ENCODE measurements at places on chromosomes 3 and 15. TPM values are rescaled to one million over a fixed set of nuclear protein-coding genes. Genes with fewer than 3 reads are reported as not detected.

The PATL2 gene
- not detected for total RNA-seq

The KCNMB2 gene
- 0.27 TPM for total RNA-seq

The ULK3 gene
- 24.5 TPM for total RNA-seq

The SLC12A1 gene
- not detected for total RNA-seq

The APBA2 gene
- total RNA-seq, result 26.4 TPM

The CTXN2 gene
- not detected for total RNA-seq

- peaks cover 20% of the 10 kb centered on the region for H3K27me3 ChIP-seq
- no peak overlapping the region for H3K27ac ChIP-seq
- DNase-seq, result no peak
- no peaks in the 10 kb centered on the region for H3K36me3 ChIP-seq
These were observed 311.1 kb downstream of the ZPLD1 start for GRCh38 chr3:102745881-102746280.

GRCh38 chr3:55427739-55428138 lies 59.4 kb downstream of the WNT5A start:
- no peaks in the 10 kb centered on the region for H3K27me3 ChIP-seq
- no peaks in the 10 kb centered on the region for H3K36me3 ChIP-seq
- H3K27ac ChIP-seq, result no peak overlapping the region
- no peak for DNase-seq
- no peaks in the 10 kb centered on the region for H3K4me1 ChIP-seq

- no peaks in the 10 kb centered on the region for H3K27me3 ChIP-seq
- H3K4me1 ChIP-seq, result peaks cover 21% of the 10 kb centered on the region
- no peak for DNase-seq
- peaks cover 16% of the 10 kb centered on the region for H3K36me3 ChIP-seq
- no peak overlapping the region for H3K4me3 ChIP-seq
These were observed 69.5 kb downstream of the FLNB start for GRCh38 chr3:58077596-58078285.

DNA sequence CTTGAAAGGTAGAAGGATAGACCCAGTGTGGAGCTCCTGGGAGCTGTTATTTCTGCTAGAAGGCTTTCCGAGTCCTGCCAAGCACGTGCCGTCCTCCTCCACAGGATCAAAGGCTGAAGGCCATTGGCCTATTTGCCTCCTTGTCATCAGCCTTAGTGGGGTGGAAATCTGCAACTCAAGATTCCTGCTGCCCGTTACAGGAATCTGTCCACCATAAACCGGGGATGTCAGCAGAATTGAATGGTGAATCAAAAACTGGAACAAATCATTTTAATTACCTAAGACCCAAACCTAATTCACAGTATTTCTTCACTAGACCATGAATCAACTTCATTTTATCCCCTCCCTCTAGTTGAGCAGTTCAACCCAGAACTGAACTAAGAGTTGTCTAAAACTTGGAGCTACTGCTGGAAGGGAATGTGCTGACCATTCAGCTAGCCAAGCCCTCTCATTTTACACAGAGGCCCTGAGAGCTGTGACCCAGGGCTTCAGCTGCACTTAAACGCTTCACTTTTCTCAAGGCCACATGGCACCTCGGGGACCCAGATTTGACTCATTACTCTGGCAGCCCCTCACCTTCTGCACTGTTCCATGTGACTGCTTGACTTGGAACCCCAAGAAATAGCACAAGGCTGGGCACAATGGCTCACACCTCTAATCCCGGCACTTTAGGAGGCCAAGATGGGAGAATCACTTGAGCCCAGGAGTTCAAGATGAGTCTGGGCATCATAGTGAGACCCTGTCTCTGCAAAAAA lies 36.8 kb upstream of the KIF23 start:
- H3K27me3 ChIP-seq, result no peaks in the 10 kb centered on the region
- DNase-seq, result no peak
- H3K36me3 ChIP-seq, result peaks cover 3% of the 10 kb centered on the region

DNA sequence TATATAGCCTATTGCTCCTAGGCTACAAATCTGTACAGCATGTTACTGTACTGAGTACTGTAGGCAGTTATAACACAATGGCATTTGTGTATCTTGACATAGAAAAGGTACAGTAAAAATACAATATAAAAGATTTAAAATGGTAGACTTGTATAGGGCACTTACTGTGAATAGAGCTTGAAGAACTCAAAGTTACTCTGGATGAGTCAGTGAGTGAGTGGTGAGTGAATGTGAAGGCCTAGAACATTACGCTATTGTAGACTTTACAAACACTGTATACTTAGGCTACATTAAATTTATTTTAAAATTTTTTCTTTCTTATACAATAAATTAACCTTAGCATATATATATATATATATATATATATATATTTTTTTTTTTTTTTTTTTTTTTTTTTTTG lies 140.0 kb upstream of the UBE2E1 start:
- H3K4me3 ChIP-seq, result no peak overlapping the region
- H3K27me3 ChIP-seq, result no peaks in the 10 kb centered on the region
- H3K36me3 ChIP-seq, result no peaks in the 10 kb centered on the region
- DNase-seq, result no peak

GRCh38 chr3:122826278-122826677 lies 31.4 kb downstream of the SLC49A4 start:
- no peaks in the 10 kb centered on the region for H3K27me3 ChIP-seq
- no peak for DNase-seq
- peaks cover 17% of the 10 kb centered on the region for H3K36me3 ChIP-seq
- no peak overlapping the region for H3K4me3 ChIP-seq

- no peaks in the 10 kb centered on the region for H3K4me1 ChIP-seq
- no peak for DNase-seq
- H3K27ac ChIP-seq, result no peak overlapping the region
- H3K36me3 ChIP-seq, result peaks cover 2% of the 10 kb centered on the region
- H3K4me3 ChIP-seq, result no peak overlapping the region
These were observed 6.1 kb upstream of the RPP14 start for GRCh38 chr3:58299839-58300516.

- H3K27me3 ChIP-seq, result peaks cover 14% of the 10 kb centered on the region
- DNase-seq, result no peak
- no peak overlapping the region for H3K27ac ChIP-seq
- no peak overlapping the region for H3K4me3 ChIP-seq
- no peaks in the 10 kb centered on the region for H3K4me1 ChIP-seq
- H3K36me3 ChIP-seq, result no peaks in the 10 kb centered on the region
These were observed 122.0 kb downstream of the SEMA6D start for GRCh38 chr15:47839233-47839825.

- H3K36me3 ChIP-seq, result peaks cover 5% of the 10 kb centered on the region
- no peaks in the 10 kb centered on the region for H3K27me3 ChIP-seq
- H3K4me1 ChIP-seq, result peaks cover 36% of the 10 kb centered on the region
- no peak overlapping the region for H3K27ac ChIP-seq
- DNase-seq, result no peak
These were observed 11.0 kb downstream of the ALCAM start for GRCh38 chr3:105377716-105378115.

- DNase-seq, result no peak
- no peak overlapping the region for H3K27ac ChIP-seq
- H3K36me3 ChIP-seq, result no peaks in the 10 kb centered on the region
These were observed 1.7 kb upstream of the HHATL start for GRCh38 chr3:42704136-42704841.

DNA sequence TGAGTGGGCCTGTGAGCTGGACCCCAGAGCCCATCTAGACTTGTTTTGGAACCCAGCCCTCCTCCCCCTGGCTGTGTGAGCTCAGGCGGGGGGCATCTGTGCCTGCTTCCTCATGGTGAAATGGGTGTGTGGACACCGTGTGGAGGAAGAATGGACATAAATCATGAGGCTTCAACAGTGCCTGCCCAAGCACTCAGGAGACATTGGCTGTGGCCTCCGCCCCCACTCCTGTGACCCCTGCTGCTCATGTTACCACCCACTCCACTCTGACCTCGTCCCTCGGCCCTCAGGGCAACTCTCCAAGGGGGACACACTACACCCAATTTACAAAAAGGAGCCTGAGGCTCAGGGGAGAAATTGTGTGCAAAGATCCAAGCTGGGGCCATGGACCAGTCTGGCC lies 16.6 kb downstream of the TPRA1 start:
- H3K4me1 ChIP-seq, result peaks cover 14% of the 10 kb centered on the region
- H3K4me3 ChIP-seq, result no peak overlapping the region
- no peak overlapping the region for H3K27ac ChIP-seq
- no peak for DNase-seq

DNA sequence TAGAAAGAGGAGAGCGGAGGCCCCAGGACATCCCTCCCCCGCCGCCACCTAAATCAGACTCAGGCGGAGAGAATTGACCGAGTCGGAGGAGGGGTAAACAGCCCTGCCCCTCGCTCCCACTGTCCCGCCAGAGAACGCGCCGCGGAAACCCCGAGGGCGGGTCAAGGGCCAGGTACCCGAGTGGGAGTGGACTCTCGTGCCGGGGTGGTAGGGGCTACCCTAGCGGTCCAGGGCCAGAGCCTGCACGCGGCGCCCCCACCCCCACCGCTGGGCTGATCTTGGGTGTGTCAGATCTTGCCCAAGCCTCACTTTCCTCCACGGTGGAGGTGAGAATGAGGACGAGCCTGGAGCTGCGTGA lies 19.0 kb downstream of the SPATA12 start:
- no peaks in the 10 kb centered on the region for H3K36me3 ChIP-seq
- DNase-seq, result no peak
- H3K27ac ChIP-seq, result no peak overlapping the region
- peak overlapping the region; percentile 61 for H3K4me3 ChIP-seq
- peaks cover 4% of the 10 kb centered on the region for H3K27me3 ChIP-seq

GRCh38 chr15:71323584-71323983 lies 208.3 kb downstream of the THSD4 start:
- H3K27ac ChIP-seq, result no peak overlapping the region
- no peaks in the 10 kb centered on the region for H3K36me3 ChIP-seq
